ENCODE measurements at places on chromosomes 2 and 18.

DNA sequence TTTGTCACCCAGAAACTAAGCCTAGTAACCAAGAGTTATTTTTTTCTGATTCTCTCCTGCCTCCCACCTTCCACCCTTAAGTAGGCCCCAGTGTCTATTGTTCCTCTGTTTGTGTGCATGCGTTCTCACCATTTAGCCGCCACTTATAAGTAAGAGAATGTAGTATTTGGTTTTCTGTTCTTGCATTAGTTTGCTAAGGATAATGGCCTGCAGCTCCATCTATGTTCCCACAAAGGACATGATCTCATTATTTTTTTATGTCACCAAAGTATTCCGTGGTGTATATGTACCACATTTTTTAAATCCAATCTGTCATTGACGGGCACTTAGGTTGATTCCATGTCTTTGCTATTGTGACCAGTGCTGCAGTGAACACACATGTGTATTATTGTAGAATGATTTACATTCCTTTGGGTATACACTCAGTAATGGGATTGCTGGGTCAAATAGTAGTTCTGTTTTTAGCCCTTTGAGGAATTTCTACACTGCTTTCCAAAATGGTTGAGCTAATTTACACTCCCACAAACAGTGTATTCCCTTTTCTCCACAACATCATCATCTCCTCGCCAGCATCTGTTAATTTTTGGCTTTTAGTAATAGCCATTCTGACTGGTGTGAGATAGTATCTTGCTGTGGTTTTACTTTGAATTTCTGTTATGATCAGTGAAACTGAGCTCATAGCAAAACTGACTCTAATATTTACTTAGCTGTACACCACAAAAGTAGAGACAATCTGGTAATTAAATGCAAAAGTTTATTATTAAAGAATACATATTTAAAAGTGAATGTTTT is 660.1 kb upstream of the SLC8A1 start:
- no peak for DNase-seq

- no peak for DNase-seq
These were observed 19.7 kb upstream of the RNF125 start for GRCh38 chr18:31998880-31999412.

DNA sequence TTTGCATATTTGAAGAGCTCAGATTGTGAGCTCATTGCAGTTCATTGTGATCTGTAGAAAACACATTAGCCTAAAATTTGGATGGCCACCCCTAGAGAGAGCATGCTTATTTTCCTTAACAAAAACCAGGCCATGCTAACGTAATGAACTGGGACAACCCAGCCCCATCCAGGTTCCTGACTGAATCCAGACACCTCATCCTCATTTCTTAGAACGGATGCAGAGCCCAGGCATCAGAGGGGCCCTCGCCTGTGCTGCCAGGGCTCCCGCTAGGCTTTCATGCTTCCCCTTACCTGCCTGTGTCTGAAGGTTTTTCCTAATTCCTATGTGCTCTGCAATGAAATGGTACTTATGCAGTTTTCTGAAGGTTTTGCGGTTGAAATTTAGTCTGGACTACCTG is 171.1 kb downstream of the CCDC102B start:
- no peak for DNase-seq

DNA sequence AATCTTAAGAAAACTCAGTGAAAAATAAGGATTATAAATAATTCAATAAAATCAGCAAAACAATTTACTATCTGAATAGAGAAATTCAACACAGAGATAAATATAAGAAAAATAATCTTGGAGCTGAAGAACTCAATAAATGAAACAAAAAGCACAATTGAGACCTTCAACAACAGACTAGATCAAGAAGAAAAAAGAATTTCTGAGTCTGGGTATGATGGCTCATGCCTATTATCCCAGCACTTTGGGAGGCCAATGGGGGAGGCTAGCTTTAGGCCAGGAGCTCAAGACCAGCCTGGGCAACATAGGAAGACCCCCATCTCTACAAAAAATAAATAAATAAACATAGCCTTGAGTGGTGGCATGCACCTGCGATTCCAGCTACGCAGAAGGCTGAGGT is 1295.7 kb upstream of the NRXN1 start:
- DNase-seq = no peak

DNA sequence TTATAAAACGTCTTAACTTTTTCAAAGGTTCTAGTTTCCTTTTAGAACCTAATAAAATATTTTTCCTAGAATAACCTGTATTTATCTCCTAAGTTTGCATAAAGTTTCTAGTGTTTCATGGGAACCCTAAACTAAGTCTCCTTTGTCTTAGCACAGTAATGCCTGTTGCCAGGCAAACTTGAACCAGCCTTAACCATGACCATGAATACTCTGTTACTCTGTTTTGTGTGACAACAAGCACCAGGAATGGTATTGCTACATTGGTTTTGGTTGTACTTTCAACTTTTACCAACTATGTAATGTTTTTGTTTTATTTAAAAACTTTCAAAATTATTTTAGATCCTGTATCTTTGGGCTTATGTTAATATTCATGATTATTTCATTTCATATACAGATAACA is 137.6 kb downstream of the CERS6 start:
- no peak for DNase-seq

- no peak for DNase-seq
These were observed 1774.8 kb upstream of the CELF4 start for GRCh38 chr18:39340418-39340817.

DNA sequence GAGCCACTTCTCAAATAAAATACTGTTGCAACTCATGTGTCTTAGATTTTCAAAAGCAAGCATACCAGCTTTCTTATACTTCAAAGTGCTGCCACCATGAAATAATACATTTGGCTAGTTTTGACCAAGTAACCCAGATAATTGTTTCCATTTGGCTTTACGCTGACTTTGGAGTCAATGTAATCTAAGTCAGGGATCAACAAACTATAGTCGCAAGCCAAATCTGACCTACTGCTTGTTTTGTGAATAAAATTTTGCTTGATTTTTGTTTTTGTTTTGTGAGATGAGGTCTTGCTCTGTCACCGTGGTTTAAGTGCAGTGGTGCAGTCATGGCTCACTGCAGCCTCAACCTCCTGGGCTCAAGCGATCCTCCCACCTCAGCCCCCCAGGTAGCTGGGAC is 65.0 kb downstream of the OXER1 start:
- DNase-seq = no peak

DNA sequence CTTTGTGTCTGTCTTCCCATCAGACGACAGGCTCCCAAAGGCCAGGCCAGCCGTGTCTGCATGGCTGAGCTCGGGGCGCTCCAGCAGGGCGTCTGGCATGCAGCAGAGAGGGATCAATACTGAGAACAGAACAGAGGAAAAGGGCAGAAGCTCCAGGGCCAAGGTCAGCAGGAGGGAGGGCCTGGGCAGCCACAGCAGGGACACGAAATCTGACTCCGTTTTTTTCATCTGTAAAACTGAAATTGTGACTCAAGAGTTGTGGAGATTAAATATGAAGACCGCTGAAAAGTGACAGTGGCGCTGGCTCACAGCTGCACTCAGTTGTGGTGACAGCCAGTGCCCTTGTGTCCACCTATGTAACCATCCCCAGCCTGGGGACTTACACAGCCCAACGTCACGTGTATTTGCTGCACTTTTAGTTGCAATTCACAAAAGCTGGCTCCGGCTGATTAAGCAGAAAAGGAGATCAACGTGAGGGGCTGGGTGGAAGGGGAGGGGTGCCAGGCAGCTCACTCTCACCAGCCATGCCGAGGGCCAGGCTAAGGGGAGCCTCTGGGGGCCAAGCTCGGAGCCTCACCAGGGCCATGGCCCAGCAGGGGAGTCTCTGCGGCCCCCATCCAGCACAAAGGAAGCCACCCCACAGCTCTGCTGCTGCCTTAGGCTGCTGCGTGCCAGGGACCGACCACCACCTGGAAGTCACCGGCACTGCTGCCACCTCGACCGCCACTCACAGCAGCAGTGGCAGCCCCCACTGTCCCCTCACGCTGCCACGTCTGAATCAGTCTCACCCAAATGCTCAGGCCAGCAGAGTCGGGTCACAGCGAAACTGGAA is 74.7 kb downstream of the EIPR1 start:
- DNase-seq = no peak

GRCh38 chr2:20352230-20352578 is 1.6 kb upstream of the PUM2 start:
- no peak for DNase-seq

DNA sequence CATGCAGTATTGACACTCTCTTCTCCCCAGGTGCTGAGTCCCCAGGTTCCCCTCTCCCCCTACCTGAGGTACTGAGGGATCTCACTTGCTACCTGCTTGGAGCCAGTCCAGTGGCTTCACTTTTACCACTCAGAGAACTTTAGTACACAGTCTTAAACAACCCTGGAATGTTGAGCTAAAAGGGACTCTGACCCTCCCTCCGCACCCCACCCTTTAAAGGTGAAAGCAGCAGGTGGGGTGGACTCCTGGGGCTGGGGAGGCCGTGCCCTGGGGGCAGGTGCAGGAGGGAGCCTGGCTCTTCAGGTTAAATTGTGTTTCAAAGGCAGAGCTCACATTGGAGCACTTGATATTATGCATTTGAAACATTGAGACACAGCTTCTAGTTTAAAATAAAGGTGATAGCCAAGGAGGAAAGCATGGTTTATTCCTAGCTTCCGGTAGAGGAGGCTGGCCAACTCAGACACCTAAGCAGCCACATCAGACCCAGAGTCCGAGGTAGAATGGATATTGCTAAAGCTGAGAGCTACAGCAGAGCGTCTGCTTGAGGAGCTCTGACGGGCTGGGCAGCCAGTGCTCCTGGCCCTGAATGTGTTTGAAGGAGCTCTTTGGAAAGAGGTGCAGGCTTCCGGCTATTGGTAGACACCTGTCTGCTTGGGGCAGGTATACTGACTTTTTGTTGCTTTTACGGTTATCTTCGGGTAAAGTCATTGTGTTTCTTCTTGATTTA is 196.4 kb downstream of the AGAP1 start:
- no peak for DNase-seq

DNA sequence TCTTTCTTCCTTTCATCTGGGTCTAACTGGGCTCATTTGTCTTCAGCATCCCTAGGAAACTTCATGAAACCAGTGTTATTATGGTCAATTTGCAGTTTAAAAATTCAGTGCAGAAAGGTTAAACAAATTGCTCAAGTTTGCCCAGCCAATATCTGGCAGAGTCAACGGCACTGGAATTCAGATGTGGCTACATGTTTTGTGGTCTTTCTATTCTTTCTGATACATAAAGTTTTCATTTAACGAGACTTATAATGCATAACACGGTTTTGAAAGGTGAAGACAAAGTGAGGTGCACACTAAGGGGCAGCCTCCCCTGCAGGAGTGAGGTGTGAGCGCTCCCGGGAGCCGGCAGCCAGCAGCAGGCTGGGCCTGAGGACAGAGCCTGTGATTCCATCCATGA is 164.6 kb downstream of the RTP5 start:
- no peak for DNase-seq

DNA sequence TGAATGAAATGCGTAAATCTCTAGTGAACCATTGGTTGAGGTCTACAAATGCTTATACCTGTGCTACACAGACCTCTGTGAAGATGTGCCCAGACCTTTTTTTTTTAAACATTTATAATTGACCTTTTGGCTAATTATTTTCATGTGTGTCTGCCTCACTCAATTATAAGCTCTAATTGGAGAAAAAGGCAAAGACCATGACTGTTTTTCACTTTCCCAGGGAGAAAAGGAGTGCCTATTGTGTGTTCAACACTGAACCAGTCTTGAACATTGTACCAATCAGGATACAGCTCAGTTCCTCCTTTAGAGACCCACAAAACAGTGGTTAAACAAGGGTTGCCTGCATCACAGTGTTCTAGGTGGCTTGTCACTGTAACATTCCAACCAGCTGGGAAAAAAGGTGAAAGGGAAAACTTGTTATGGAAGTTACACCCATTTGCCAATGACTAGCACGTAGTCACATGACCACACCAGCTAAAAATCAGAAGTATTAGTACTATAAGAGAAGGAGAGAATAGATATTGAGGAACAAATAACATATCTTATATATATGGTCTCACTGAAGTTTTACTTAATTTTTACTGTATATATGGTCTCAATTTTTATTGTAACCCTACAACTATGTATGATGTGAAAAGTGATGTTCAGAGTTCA is 13.4 kb downstream of the TANK start:
- no peak for DNase-seq

GRCh38 chr2:129957891-129958290 is 21.6 kb upstream of the RAB6C start:
- no peak for DNase-seq

GRCh38 chr2:174337337-174338146 is 2.8 kb downstream of the SP9 start:
- DNase-seq = no peak

GRCh38 chr2:27003857-27004256 is 28.9 kb upstream of the TMEM214 start:
- DNase-seq = peak; percentile 8

- no peak for DNase-seq
These were observed 69.7 kb downstream of the LRATD1 start for GRCh38 chr2:14702258-14702657.

GRCh38 chr2:167293172-167293781 is 405.0 kb downstream of the XIRP2 start:
- no peak for DNase-seq

DNA sequence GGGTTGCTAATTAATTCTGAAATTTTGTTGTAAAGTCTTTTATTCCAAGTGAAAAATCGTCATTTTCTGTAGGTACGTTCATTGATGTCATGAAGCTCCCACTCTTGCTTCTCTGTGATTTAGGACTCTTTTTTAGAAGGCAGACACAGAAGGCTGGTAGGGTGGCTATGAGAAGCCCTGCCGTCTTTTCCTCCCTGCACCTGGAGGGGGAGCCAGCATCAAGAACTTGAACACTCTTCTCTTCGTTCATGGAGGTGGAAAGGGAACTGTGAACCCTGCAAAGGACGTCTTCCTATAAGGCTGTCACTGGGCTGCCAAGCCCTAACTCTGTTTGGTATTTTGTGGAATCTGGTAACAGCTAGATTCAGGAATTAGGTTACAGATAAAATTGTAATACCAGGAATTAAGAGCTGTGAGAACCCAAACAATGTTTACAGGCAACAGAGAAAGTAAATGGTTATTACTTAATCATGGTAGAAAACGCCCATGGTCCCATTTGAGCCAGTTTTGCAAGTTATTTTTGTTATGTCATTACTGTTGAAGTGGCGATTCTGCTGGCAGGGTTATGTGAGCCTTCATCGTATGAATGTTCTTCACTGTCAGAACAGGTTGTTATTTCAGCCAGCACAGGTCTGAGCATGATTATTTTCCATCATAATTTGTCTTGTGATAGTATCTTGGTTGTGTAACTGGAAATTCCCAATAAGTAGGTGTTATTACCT is 112.2 kb downstream of the OSBPL6 start:
- no peak for DNase-seq

DNA sequence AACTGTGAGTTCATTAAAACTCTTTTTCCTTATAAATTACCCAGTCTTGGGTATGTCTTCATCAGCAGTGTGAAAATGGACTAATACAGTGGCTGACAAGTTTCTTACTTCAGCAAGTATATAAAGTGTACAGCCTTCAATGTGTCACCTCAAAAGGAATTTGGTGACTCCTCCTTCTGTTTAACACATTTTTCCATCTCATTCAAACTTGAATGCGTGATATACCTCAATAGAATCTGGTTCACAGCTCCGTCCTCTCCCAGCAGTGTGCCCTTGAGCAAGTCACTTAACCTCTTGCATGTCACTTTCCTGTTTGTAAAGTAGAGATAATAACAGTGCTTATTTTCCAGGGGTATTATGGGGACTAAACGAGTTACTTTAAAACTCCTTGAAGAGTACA is 159.6 kb downstream of the CCBE1 start:
- DNase-seq = no peak

Data from HFFc6 (cell line).